ENCODE measurements at places on chromosomes 13 and 19.

GRCh38 chr19:2711875-2712205 is 9.3 kb downstream of the DIRAS1 start:
- no peak for DNase-seq

- peak; percentile 75 for DNase-seq
These were observed 50.0 kb upstream of the POSTN start for GRCh38 chr13:37648609-37649008.

GRCh38 chr13:80436571-80437169 is 95.7 kb upstream of the SPRY2 start:
- no peak for DNase-seq

DNA sequence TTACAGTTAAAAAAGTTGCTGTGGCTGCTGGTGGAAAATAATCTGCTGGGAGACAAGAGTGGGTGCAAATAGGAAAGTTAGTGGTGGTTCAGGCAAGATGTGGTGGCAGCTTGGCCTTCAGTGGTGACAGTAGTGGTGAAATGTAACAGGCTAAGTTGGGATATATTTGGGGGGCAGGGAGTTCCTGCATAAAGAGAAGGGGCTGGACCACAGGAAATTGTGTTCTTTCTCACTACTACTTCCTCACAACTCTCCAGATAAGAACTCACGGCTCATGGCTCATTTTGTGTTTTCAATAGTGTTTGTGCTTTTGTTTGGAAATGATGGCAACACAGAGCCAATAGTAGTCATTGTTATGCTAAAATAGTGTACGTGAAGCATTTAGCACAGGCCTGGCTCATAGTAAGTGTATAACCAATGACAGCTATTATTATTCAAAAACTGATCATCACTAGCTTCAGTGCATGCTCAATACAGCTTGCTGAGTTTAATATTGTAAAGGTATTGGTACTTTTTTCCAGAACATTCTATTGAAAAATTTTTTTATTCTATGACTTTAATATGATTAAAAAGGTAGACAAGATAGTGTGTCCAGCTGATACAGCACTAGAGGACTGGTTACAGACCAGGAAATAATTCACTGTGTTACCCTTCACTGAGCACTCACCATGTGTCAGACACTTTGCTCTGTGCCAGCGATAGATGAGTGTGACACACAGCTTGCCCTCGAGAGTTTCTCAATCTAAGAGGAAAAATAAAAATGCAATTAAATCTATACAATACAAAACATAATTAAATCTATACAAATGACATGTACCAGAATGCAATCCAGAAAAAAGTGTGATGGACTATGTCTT is 209.8 kb downstream of the POU4F1 start:
- DNase-seq = no peak

DNA sequence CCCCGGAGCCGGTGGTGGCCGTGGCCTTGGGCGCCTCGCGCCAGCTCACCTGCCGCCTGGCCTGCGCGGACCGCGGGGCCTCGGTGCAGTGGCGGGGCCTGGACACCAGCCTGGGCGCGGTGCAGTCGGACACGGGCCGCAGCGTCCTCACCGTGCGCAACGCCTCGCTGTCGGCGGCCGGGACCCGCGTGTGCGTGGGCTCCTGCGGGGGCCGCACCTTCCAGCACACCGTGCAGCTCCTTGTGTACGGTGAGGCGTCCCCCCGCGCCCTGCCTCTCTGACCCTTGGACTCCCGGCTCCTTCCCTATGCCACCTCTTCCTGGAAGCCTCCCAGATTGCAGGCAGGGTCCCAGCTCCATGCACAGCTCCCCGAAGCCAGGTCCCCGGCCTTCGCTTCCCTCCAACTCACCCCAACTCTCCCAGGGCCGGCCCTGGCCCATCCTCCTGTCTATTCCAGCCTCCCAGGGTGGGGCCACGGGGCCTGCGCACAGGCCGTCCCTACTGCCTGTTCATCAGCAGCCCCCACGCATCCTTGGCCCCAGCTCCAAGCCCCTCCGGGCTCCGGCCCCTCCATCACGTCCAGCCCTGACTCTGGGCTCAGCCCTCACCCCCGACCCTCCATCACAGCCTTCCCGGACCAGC is 1.7 kb downstream of the MADCAM1 start:
- no peak for DNase-seq

DNA sequence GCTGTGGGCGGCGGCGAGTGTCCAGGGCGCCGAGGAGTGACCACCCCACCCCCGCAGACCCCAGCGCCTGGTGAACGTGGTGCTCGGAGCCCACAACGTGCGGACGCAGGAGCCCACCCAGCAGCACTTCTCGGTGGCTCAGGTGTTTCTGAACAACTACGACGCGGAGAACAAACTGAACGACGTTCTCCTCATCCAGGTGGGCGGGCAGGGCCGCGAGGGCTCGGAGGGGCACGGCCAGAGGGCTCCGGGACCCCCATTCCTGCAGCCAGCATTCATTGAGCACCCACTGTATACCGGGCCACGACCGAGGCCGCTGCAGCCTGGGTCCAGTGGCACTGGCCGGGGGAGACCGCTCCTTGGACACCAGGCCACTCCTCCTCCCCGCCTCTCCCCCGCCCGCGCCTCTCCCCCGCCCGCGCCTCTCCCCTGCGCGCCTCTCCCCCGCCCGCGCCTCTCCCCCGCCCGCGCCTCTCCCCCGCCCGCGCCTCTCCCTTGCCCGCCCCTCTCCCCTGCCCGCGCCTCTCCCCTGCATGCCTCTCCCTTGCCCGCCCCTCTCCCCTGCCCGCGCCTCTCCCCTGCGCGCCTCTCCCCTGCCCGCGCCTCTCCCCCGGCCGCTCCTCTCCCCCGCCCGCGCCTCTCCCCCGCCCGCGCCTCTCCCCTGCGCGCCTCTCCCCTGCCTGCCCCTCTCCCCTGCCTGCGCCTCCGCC is 3.2 kb downstream of the PRTN3 start:
- no peak for DNase-seq

- no peak for DNase-seq
These were observed 20.4 kb downstream of the POU2F2 start for GRCh38 chr19:42111811-42112210.

GRCh38 chr19:5130371-5131030 is 161.6 kb downstream of the KDM4B start:
- no peak for DNase-seq

DNA sequence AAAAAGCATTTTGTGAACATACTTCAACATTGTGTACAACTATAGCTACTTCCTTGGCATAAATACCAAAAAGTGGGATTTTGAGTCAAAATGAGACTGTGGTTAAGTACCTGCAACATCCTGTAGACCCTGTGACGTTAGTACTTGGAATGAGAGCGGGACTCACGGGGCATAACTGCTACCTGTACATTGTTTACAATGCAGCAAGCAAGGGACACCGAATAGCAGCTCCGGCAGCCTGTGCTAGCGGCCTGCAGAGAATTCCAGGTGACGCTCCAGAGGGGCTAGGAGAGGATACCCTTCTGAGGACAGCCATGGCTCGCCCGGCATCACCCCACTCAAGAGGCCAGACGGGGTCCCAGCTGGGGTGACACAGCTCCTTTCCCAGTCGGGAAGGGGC is 824 bp upstream of the ZNF331 start:
- no peak for DNase-seq

GRCh38 chr13:68927387-68928026 is 1180.1 kb upstream of the ATXN8OS start:
- peak; percentile 4 for DNase-seq

DNA sequence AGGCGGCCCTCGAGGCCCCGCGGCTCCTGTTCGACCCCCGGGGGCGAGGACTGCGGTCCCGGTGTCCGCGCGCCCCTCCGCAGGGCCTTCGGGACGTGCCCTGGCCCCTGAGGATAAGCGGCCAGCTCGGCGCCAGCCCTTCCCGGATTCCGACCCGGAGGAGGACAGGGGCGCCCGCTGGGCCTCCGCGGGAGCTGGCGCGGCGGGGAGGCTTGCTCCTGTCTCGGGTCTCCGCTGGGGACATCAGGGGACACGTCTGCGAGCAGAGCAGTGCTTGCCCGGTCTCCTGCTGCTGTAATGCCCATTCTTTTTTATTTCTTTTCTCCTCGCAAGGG is 829 bp downstream of the B3GLCT start:
- peak; percentile 20 for DNase-seq

DNA sequence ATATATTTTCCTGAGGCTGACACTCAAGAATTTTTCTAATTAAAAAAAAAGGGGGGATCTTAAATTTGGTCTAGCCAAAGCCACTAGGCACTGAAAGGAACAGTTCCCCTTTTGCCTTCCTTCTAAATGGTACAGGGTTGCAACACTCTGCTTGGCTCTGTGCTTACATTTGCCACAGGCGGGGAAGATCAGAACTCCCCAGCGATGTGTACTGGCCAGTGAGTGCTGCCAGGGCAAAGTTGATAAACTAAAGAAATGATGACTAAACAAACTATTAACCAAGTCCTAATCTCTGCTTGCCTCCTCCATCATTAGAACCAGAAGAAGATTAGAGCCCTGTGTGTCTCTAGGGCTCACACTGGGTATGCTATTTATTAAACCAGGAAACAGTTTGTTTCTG is 75.3 kb upstream of the SCEL start:
- DNase-seq = no peak

DNA sequence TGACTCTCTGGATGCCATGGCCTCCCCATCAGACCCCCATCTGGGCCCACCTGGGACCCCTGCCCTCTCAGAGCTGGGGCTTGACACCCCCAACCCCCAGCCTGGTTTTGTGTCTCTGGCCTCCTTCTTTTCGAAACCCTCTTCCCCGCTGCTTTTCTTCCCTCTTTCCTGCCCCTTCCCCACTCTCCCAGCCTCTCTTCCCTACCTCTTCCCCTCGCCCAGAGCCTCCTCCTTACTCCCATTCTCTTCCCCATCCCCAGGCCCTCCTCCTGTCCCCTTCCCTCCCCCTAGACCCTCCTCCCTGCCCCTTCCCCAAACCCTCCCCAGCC is 2.1 kb downstream of the TNFSF9 start:
- no peak for DNase-seq

GRCh38 chr13:74661851-74662250 is 527.6 kb upstream of the KLF12 start:
- no peak for DNase-seq

DNA sequence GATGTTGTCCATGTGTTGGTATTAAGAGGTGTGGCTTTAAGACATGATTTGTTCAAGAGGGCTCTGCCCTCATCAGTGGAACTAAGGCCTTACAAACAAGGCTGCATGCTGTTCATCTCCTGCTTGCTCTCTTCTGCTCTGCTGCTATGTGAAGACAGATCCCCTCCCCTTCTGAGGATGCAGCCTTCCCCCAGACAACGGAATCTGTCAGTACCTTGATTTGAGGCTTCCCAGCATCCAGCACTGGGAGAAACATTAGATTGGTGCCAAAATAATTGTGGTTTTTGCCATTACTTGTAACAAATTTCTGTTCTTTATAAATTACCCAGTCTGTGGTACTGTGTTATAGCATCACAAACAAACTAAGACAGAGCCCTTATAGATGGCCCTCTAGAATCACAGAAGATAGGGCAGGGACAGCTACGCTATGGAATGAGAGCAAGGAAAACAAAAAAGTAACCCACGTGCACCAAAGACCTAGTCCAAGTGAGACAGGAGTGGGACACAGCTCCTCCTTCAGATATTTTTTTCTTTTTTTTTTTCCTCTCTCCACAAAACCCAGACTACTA is 151.5 kb upstream of the RXFP2 start:
- no peak for DNase-seq

DNA sequence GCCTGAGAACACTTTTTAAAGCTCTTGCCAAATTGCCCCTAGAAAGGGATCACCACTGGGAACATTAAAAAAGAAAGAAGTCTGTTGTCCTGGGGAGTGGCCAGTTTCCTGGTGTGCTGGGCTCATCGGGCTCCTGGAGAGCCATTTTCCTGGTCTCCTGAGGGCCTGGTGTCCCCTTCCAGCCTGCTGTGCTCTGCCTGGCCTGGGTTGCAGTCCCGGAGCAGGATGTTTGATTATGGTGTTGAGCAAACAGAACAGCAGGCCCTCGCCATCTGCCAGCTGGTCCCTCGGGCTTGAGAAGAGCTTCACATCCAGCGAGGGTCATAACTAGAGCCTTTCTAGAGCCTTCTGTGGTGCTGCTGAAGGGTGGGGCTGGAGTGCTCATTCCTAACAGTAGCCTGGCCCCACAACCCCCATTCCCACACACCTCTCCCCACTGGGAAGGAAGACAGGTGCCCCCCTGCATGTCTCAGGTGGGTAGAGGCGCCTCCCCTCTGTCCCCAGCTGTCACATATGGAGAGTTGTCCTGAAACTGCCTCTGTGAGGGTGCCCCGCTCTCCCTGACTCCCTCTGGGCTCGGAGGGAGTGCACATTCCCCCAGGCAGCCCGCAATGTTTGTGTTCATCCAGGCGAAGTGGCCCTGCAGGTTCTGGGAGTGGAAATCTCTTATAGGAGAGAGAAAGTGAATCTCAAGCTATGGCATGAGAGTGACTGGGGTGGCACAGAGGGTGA is 151.1 kb downstream of the SIPA1L3 start:
- DNase-seq = no peak

DNA sequence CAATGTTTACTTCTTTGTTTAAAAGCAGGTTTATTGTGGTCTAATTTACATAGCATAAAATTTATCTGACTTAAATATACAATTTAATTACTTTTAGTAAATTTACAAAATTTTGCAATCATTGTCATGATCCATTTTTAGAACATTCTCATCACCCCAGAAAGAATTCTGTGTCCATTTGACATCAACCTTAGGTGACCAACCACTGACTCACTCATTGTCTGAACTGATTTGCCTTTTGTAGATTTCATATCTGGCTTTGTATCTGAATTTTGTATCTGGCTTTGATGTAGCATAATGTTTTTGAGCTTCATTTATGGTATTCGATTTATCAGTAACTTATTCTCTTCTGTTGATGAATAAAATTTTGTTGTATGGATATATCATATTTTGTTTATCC is 40.4 kb downstream of the EDNRB start:
- no peak for DNase-seq

DNA sequence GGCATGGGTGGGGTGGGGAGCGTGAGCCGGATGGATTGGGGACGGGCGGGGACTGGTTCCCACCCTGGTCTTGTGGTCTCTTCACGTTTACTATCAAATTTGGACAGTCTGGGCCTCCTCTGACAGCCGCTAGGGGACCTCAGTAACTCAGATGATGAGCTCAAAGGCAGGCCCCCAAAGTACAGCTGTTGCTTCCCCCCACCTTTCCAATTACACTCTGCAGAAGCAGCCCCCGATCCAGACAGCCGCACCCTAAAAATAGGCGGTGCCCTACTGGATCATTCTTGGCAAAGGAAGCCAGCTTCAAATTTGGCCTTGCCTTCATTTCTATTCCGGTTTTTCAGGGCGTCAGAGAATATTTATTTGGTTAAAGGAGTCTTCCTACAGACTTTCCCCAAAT is 1.9 kb upstream of the FOXO1 start:
- no peak for DNase-seq

- DNase-seq = peak; percentile 59
These were observed 16.1 kb downstream of the ZNF816 start for GRCh38 chr19:52946322-52947310.

DNA sequence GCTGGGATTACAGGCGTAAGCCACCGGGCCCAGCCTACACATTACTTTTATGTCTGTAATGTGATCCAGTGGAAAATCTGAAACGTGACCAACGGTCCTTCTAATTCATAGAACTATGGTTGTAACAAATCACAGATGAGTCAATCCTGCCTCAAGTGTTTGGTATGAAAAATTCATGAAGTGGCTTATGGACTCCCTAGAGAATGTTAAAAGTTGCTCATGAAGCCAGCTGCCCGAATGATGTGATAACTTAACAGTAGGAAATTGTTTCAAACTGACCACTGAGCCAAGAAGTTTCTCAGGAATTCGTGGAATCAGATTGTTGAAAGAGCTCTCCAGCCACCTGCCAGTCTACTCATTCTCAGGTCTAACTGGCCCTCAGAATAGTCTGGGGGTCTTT is 59.4 kb upstream of the FARP1 start:
- DNase-seq = peak; percentile 92

- no peak for DNase-seq
These were observed 18.7 kb downstream of the ACTN4 start for GRCh38 chr19:38665950-38666662.

All from iris pigment epithelial cell (primary cell).